ENCODE measurements at places on chromosomes 11 and 22. TPM values are rescaled to one million over a fixed set of nuclear protein-coding genes. Genes with fewer than 3 reads are reported as not detected.

- DNase-seq: no peak
These were observed 70.8 kb downstream of the RAB38 start for GRCh38 chr11:88104408-88104807.

- DNase-seq: no peak
These were observed 52.1 kb downstream of the MYH9 start for GRCh38 chr22:36335621-36336020.

GRCh38 chr22:37371911-37372310 lies 55.4 kb downstream of the ELFN2 start:
- no peak for DNase-seq

The YIF1A gene
- 159 TPM for total RNA-seq

The AGBL2 gene
- total RNA-seq: 1.7 TPM

All from activated T-cell treated with anti-CD3 and anti-CD28 coated beads, Interleukin-2, amount 50 U/mL, for 4 hours (primary cell).